Astrocyte of the spinal cord (primary cell): ENCODE measurements at places on chromosomes 6 and 20.

GRCh38 chr20:24670341-24670872 is 201.0 kb downstream of the SYNDIG1 start:
- DNase-seq: no peak

DNA sequence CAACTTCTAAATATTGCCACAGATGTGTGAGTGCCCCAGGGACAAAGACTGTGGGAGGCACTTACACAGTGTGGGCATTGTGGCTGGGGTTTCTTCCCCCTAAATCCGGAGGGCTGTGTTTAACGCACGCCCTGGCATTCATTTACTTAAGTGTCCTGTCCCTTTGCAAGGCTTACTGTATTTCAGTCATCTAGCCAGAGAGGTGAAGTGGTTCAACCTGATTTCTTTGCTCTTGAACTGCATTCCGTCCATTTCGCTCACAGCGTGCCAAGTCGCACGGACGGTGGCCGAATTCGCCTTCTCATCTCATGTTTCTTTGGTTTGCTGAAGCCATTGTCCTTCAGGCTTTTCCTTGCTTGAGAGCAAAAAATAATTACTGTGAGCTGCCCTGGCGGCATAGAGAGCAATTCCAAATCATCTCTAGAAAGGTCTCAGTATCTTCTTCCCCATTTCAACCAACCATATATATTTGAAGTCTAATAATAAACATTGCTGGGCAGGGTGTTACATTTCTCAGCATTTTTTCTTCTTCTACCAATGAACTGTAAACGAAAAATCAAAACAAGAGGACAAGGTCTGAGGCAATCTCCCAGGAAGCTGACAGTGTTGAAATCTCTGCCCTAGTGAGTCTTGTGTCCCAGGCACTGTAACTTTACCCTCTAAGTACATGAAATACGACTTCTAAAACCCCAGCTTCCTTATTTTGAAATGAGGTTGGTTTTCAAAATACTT is 16.9 kb downstream of the SYTL3 start:
- peak; percentile 59 for DNase-seq

DNA sequence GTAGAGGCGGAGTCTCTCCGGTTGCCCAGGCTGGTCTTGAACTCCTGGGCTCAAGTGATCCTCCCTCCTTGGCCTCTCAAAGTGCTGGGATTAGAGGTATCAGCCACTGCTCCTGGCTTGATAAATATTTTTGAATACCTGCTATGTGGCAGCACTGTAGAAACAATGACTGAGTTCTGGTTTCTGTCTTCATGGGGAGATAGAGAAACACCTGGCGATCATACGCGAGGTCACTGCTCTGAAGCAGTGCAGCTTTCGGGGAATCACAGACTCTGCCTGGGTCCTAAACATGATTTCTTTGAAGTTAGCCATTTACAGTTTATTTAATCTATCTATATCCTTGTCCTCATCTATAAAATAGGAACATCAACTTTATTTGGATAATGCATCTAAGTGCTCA is 31.2 kb downstream of the DOK5 start:
- no peak for DNase-seq

DNA sequence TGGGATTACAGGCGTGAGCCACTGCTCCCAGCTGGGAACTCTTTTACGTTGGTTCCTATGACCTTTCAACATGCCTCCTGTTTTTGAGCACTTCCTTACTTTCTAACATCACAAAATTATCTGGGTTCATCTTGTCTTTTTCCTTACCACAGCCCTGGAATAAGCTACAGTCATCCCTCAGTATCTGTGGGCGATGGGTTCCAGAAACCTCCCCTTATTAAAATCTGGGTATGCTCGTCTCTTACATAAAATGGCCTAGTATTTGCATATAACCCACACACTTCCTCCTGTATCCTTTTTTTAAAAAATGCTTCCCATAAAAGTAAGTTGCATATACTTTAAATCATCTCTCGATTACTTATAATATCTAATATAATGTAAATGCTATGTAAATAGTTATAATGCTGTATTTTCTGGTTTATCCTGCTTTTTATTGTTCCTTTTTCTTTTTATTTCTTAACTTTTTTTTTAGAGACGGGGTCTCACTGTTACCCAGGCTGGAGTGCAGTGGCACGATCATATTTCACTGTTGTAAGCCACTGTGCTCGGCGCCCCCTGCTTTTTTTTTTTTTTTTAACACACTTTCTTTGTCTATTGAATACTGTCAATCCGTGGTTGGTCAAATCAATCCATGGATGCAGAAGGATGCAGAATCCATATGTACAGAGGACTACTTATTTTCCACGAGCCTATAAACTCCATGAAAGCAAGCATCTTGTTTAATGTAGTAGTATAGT is 9.2 kb downstream of the RPF2 start:
- no peak for DNase-seq

- DNase-seq: no peak
Measured at GRCh38 chr6:30265594-30265993, 52.4 kb upstream of the TRIM26 start.

DNA sequence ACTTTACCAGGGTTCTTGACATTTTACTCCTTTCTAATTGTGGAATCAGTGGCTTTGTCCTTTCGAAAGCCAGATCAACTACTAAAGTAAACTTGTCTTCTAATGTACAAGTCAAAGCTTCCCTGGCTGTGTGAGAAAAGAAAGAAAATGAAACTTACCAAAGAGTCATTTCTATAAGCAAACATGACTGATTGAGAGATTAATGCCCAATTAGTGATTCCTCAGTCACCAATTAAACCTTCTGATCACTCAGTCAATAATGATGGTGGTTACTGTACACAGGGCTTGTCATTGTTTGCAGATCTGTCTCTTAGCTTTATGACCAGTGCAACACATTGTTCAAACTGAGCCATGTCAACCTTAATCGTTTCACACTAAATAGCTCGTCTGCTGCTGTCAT is 1168.4 kb upstream of the CITED2 start:
- DNase-seq: no peak

DNA sequence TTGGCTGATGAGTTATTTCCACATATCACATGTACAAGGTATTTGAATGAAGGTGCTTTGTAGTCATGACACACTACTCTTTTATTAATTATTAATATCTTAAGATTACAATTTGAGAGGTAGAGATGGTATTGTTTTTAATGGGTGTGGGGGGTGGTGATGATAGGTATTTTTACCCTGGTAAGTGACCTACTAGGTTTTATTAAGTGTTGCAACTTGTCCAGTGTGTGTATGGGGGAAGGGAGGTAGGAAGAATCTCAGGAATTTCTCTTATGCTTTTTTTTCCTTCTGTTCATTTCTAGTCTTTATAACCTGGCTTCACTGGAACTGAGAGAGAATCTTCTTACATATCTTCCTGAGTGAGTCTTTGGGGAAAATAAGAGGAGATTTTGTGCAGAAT is 101.4 kb downstream of the LRRC1 start:
- peak; percentile 22 for DNase-seq

DNA sequence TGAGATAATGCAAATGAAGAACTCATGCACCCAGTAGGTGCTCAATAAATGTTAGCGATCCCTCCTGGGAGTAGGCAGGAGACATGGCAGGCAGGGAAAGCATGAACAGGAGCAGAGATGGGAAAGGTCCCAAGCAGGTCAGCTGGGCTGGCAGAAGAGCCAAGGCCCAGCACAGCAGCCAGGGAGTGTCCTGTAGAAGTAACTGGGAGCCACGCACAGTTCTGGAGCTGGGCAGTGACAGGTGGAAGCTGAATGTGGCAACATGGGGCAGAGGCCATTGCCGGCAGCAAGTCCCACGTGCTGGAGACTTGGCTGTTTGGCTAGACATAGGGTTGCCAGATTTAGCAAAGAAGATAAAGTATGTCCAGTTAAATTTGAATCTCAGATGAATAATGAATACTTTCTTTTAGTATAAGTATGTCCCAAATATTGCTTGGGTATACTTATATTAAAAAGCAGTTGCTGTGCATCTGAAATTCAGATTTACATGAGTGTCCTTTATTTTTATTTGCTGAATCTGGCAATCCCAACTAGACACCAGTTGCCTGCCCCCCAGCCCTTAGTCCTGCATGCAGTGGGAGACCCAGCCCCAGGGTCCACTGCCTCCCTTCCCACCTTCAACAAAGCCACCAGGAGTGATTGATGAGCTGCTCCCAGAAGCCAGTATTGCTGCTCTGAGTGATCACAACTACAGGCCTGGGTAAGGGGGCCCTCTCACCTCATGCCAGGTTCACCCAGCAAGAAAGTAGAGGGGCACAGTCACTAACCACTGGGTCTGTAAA is 3.7 kb upstream of the LPIN3 start:
- no peak for DNase-seq

DNA sequence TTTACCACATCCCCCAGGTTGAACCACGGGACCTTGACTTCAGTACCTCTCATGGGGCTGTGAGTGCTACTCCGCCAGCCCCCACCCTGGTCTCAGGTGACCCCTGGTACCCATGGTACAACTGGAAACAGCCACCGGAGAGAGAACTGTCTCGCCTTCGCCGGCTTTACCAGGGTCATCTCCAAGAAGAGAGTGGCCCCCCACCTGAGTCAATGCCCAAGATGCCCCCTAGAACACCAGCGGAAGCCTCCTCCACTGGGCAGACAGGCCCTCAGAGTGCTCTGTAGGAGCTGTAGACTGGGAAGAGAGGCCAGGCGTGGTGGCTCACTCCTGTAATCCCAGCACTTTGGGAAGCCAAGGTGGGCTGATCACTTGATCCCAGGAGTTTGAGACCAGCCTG is 1.2 kb upstream of the ATAT1 start:
- DNase-seq: no peak

GRCh38 chr6:2542858-2543218 is 207.9 kb downstream of the MYLK4 start:
- DNase-seq: peak; percentile 88

GRCh38 chr20:51792960-51793359 is 9.4 kb downstream of the SALL4 start:
- DNase-seq: no peak

DNA sequence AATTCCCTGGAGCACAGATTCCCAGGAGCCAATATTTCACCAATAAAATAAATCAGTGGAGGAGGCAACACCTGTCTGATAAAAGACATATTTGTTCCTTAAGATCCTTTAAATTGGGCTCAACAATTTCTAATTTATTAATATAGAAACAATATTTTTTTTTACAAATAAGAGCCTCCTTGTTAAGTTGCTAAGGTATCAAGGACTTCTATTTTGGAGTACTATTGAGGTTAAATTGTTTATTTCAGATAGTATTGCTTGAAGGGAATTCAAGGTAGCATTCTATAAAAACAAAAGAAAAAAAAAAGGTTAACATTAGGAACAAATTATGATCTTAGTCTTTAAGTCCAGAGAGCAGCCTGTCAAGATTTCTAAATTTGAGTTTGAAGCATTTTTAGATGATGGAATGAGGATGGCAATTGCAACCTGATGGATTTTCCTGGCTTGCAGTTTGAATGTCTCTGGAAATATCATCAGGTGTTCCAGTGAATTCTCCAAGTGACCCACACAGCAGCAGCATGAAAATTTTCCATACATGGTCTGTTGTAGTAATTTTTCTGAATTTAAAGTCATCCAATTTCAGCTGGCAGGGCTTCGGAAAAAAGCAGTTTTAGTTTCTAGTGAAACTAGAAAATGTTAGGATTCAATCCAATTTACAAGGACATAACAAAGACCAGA is 19.3 kb upstream of the NCR2 start:
- no peak for DNase-seq

- DNase-seq: no peak
Measured at GRCh38 chr6:63049216-63049615, 162.1 kb upstream of the FKBP1C start.

GRCh38 chr6:107592806-107593205 is 102.9 kb downstream of the SOBP start:
- DNase-seq: no peak

DNA sequence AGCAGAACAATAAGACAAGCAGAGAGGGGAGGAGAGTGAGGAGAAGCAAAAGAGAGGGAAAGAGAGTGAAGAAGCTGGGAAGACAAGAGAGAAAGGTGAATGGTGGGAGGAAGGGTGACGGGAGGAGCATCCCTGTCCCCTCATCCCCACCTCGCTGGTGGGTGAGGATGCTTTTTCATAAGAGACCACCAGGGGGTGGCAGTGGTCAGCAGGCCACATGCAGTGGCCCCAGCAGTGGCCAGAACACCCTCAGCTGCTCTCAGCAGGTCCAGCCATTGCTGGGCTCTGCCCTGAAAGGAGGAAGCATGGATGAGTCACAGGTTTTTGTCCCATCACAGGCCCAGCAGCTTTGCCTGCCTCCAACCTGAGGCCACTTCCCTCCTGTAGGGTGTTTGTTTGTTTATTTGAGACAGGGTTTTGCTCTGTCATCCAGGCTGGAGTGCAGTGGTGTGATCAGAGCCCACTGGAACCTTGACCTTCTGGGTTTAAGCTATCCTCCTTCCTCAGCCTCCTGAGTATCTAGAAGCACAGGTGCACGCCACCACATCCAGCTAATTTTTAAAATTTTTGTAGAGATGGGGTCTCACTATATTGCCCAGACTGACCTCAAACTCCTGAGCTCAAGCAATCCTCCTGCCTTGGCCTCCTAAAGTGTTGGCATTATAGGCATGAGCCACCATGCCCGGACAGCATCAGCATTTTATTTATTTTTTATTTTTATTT is 24.0 kb downstream of the FGD2 start:
- DNase-seq: peak; percentile 79

GRCh38 chr20:2213401-2213800 is 82.4 kb upstream of the TGM3 start:
- no peak for DNase-seq
